NCI-H1694 (cell line): ENCODE measurements at places on chromosomes 6 and 20.

DNA sequence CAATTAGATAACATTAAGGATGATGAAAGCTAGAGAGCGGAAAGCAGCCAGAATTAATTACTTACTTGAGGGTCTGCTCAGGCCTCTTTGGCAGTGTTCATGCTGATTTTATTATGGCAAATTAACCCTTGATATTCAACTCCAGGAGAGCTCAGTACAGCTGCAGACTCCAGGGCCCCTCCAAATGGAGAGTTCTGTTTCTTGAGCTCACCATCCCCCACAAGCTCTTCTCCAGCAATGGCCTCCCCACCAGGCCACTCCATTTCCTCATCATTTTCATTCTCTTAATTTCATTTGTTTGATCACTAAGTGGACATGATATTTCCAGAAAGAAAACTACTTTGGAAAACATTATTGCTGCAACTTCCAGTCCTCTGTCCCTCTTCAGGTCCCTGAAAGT is 513.3 kb upstream of the NOX3 start:
- no peak for DNase-seq

- no peak for DNase-seq
These were observed 77.4 kb downstream of the PRDM1 start for GRCh38 chr6:106163446-106163965.

DNA sequence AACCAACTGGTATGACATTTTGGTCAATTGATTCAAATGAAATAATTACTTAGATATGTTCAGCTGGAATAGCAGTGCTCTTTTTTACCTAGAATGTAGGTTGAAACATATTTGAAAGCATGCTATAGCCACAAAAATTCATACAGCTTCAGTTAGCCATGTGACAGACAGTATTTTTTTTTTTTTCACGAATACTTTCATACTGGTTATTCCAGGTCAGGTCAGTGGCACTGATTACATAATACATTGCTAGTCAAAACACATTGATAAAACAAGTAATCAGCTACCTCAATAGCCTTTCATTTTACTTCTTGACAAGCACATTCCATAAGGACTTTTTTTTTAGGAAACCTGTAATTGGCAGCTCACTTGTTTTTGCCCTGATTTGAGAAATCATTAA is 222.6 kb downstream of the EYA4 start:
- no peak for DNase-seq

- no peak for DNase-seq
These were observed 33.8 kb upstream of the SLC22A23 start for GRCh38 chr6:3490625-3490980.

- DNase-seq: no peak
These were observed 144.1 kb upstream of the RUNX2 start for GRCh38 chr6:45184040-45184439.

GRCh38 chr6:150915880-150916265 is 50.4 kb downstream of the MTHFD1L start:
- no peak for DNase-seq

DNA sequence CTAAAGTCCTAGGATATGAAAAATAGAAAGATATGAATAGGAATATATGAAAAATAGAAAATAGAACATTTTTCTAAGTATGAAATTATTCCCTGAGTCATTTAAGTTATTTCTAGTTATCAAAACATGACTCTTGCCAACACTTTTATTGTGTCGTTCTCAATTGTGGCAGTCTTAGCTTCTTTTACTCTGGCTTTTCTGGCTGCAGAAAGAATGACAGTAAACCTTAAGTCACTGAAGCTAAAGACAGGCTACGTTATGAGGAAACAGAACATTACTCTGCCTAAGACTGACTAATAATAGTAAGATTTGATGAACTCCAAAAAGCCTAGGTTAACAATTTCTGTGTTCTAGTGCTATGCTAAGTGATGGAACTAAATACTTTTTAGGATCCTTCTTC is 74.6 kb downstream of the AIG1 start:
- DNase-seq: no peak

- DNase-seq: no peak
These were observed 41.5 kb upstream of the GFOD1 start for GRCh38 chr6:13528777-13529343.
